ENCODE measurements at places on chromosomes 4 and X. TPM values are rescaled to one million over a fixed set of nuclear protein-coding genes. Genes with fewer than 3 reads are reported as not detected.

DNA sequence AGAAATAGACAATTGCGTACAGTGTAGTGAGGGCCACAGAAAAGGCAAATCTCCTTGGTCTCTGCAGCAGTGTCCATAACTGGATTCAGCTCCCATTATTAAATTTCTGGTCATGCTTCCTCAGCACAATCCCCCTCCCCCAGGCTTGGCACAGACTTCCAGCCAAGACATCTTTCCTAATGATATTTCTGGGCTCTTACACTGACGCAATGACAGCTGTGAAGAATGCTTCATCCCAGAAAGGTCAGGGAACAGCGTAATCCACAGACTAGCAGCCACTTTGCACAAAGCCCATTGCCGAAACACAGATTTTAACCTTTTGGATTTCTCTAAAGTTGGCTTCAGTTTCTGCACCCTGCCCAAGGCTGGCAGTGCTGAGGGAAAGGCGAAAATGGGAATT is 597.6 kb upstream of the CPEB2 start:
- no peak for DNase-seq

GRCh38 chrX:17521871-17522693 is 147.1 kb downstream of the NHS start:
- DNase-seq = no peak

GRCh38 chrX:129077424-129078170 is 445.7 kb downstream of the SMARCA1 start:
- no peak for DNase-seq

- DNase-seq = no peak
Observed at GRCh38 chr4:82508806-82509428, 52.9 kb downstream of the TMEM150C start.

GRCh38 chr4:47101453-47101852 is 70.1 kb downstream of the GABRB1 start:
- no peak for DNase-seq

DNA sequence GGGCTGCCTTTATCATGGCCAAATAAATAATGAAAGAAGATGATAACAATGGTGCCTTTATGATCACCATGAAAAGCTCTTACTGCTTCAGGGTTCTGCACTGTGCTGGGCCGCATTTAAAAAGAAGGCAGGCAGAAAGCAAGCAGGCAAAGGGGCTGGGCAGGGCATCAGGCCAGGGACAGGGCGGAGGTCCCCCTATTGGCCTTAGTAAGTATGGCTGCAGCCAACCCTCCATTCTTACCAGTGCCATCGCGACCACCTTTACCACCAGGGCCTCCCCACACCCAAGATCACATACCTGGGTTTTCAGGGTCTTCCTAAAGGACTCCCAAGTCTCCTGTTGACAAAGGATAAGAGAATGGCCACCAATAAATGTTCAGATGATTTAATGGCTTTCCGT is 38.9 kb downstream of the CNGA2 start:
- DNase-seq = no peak

GRCh38 chrX:46837558-46838485 is 979 bp downstream of the RP2 start:
- DNase-seq = peak; percentile 50

GRCh38 chr4:8506373-8507195 is 66.0 kb downstream of the TRMT44 start:
- DNase-seq = no peak

DNA sequence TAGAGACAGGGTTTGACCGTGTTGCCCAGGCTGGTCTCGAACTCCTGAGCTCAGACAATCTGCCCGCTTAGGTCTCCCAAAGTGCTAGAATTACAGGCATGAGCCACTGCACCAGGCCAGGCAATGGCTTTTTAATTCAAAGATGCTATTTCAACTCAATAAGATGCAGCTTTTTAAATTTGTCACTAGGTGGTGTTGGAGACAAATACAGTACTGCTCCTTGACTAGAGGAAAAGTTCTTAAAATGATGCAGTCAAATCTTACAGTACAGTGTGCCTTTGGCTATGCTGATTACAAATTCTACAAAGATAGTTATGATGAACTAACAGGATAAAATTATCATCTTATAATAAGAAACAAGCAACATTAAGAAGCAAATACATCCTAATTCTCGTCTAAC is 441.1 kb downstream of the KCNIP4 start:
- DNase-seq = no peak

DNA sequence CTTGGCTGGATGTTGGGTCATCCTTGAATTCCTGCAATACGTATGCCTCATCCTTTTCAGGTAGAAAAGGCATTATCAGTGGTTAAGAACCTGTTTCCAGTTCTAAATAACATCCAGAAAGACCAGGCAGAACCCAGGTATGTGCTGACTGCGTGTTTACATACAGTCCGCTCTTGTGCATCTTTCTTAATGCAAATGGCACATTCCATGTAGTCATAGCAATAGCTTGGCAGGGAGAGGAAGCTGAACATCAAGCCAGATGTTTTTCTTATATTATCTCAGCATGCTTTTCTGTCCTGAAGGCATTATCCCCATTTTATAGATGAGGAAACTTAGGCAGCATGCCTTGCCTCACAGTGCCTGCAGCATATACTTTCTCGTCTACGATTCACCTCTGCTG is 2.1 kb downstream of the DCLK2 start:
- no peak for DNase-seq

DNA sequence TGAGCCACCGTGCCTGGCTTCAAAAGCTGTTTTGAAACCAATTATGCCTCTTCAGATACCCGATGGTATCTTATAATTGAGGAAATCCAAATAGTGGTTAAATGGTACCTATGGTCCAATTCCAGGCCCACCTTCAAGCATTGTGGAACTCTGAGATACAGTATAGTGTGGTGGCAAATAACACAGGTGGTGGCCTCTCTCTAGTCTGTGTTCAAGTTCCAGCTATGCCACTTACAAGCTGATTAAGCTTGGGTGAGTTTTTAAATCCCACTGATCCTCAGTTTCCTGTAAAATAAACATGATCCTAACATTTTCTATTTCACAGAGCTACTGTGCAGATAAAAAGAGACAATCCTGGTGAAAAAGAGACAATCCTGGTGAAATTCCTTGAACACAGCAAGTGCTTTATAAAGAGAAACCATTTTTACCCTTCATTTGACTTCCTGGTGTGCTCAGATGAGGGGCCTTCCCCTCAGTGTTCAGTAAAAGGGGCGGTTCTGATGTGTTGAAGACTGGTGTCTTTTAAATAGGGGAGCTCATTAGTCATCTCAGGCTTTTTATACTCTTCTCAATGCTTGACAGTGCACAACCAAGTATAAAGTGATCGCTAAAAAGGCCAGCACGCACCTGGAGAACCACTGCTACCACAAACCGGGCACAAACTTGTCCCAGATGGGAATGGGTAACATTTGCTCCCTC is 30.8 kb upstream of the CD40LG start:
- no peak for DNase-seq

- no peak for DNase-seq
Observed at GRCh38 chrX:39653691-39654090, 444.1 kb downstream of the BCOR start.

GRCh38 chrX:49988143-49988542 is 65.7 kb downstream of the CLCN5 start:
- no peak for DNase-seq

GRCh38 chr4:121464854-121465253 is 84.0 kb upstream of the QRFPR start:
- no peak for DNase-seq

DNA sequence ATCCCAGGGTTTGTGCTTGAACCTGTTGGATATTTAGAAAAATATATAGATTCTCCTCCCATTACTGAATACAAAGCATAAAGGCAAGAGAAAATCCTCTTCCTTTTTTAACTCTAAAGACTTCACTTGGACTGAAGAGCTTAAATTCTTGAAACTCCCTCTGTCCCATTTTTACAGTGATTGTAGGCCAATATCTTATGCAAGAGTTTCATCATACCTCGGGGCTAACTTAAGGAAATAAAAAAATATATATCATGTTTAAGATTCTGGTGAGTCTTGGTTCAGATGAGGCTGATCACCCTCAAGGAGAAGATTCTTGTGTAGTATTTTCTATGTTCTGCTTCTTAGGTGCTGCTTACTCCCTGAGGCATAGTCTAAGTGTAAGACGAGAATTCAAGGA is 1449.6 kb downstream of the C4orf33 start:
- no peak for DNase-seq

GRCh38 chr4:61245069-61245714 is 45.1 kb downstream of the ADGRL3 start:
- no peak for DNase-seq

DNA sequence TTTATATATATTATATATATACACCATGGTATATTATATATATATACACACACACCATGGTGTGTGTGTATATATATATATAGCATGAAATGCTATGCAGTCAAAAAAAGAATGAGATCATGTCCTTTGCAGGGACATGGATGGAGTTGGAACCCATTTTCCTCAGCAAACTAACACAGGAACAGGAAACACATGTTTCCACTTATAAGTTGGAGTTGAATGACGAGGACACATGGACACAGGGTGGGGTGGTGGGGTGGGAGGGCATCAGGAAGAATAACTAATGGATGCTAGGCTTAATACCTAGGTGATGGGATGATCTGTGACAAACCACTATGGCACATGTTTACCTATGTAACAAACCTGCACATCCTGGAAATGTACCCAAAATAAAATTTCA is 293.6 kb upstream of the NDST3 start:
- no peak for DNase-seq

GRCh38 chr4:61489927-61490326 is 289.8 kb downstream of the ADGRL3 start:
- DNase-seq = no peak

GRCh38 chr4:85426366-85426765 is 48.6 kb upstream of the ARHGAP24 start:
- no peak for DNase-seq

The TBC1D14 gene
- total RNA-seq = 44.1 TPM

The NIPAL1 gene
- 1.1 TPM for total RNA-seq

The CT83 gene
- total RNA-seq = not detected

The LARP1B gene
- total RNA-seq = 14.6 TPM

The GAGE1 gene
- not detected for total RNA-seq
